Spleen (tissue), 13 donors: ENCODE measurements at places on chromosomes 4 and X. TPM values are rescaled to one million over a fixed set of nuclear protein-coding genes. Genes with fewer than 3 reads are reported as not detected.

Gene ABRAXAS1
- 9.9 TPM for total RNA-seq

Gene SPANXC
- total RNA-seq = not detected

Gene FGFR3
- total RNA-seq = 4.6 TPM

Gene FGD1
- 3.9 TPM for total RNA-seq

Gene MAGEA8
- total RNA-seq = not detected

Gene PAK3
- 4.7 TPM for total RNA-seq

Gene CXCL3
- 3.7 TPM for total RNA-seq

Gene SYTL5
- total RNA-seq = not detected

Gene ZNF157
- total RNA-seq = 0.46 TPM

Gene GBA3
- total RNA-seq = 33.1 TPM

Gene ERCC6L
- 0.81 TPM for total RNA-seq

Gene CSN1S1
- total RNA-seq = not detected

Gene AKAP14
- total RNA-seq = not detected

Gene DCHS2
- not detected for total RNA-seq

Gene AVPR2
- total RNA-seq = not detected

Gene FBXW7
- 140 TPM for total RNA-seq

Gene ZBED1
- 41.1 TPM for total RNA-seq

Gene BTK
- 72.8 TPM for total RNA-seq

Gene CLNK
- total RNA-seq = 2.2 TPM

Gene EVC
- 13.3 TPM for total RNA-seq

Gene GPR173
- 4.4 TPM for total RNA-seq

Gene FOXP3
- 0.26 TPM for total RNA-seq

Gene PHEX
- 0.63 TPM for total RNA-seq

Gene BMPR1B
- total RNA-seq = 1.9 TPM

Gene TLL1
- 1.1 TPM for total RNA-seq

Gene STS
- total RNA-seq = 7.4 TPM

Gene JADE3
- 12.5 TPM for total RNA-seq

Gene GSPT2
- total RNA-seq = 8.8 TPM

Gene POF1B
- 6.3 TPM for total RNA-seq

Gene SPATA4
- total RNA-seq = not detected

Gene LNX1
- not detected for total RNA-seq

Gene SLC35A2
- 20.8 TPM for total RNA-seq

Gene ACE2
- total RNA-seq = not detected

Gene PF4V1
- total RNA-seq = 12.3 TPM

Gene GPR50
- total RNA-seq = not detected

Gene NMU
- total RNA-seq = 1.2 TPM

Gene CCKAR
- total RNA-seq = not detected

Gene CMC4
- total RNA-seq = 3.9 TPM

Gene MRFAP1
- 228 TPM for total RNA-seq

Gene OTUD6A
- total RNA-seq = not detected

Gene SUPT20HL2
- total RNA-seq = not detected

Gene RADX
- total RNA-seq = 5.2 TPM

Gene HSFX2
- 1.5 TPM for total RNA-seq

Gene AWAT2
- total RNA-seq = not detected

Gene NPY2R
- not detected for total RNA-seq

Gene SLC38A5
- total RNA-seq = 17.5 TPM

Gene LAGE3
- total RNA-seq = 16.7 TPM

Gene NSUN7
- 4.7 TPM for total RNA-seq

Gene AMOT
- total RNA-seq = 3.4 TPM

Gene CPZ
- 1.5 TPM for total RNA-seq

Gene EGFL6
- not detected for total RNA-seq

Gene CNKSR2
- 4.8 TPM for total RNA-seq

Gene PAGE2B
- not detected for total RNA-seq
